ENCODE measurements at places on chromosomes 7 and 10.

- no peak for DNase-seq
These were observed 320.2 kb downstream of the AHR start for GRCh38 chr7:17618652-17618974.

DNA sequence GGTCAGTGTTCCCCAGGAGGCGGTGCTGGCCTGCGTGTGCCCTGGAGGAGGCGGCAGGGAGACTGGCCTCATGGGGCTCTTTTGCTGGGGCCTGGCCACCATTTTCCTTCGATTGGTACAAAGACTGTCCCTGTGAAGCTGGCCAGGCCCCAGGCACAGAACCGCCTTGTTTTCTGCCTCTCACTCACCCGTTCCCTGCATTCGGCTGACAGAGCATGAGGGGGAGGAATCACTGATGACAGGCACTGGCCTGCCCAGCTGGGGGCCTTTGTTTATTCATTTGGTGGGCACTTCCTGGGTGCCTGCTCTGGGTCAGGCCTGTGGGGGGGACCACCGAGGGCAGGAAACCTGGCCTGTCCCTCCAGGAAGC is 139.2 kb downstream of the FAM53B start:
- DNase-seq: no peak

GRCh38 chr7:72058579-72058978 is 353.6 kb downstream of the CALN1 start:
- DNase-seq: no peak

DNA sequence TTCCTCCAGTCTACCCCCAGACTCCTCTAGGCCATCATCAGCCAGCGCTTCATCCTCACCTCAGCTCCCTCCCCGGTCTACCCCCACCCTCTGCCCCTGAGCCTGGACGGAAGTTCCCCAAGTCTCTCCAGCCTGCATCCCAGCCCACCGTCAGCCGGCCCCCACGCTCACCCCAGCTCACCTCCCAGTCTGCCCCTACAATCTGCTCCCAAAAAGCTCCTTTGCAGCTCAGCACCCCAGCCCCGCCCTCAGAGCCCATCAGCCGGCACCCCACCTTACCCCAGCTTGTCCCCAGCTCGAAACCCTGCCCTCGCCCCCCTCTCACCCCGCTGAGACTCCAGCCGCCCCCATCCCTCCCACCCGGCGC is 322 bp upstream of the RAMP3 start:
- no peak for DNase-seq

- DNase-seq: no peak
These were observed 90.0 kb downstream of the PROSER2 start for GRCh38 chr10:11913079-11913641.

GRCh38 chr7:28900311-28900710 is 57.8 kb downstream of the TRIL start:
- no peak for DNase-seq
